ENCODE measurements at places on chromosomes 16 and 17.

DNA sequence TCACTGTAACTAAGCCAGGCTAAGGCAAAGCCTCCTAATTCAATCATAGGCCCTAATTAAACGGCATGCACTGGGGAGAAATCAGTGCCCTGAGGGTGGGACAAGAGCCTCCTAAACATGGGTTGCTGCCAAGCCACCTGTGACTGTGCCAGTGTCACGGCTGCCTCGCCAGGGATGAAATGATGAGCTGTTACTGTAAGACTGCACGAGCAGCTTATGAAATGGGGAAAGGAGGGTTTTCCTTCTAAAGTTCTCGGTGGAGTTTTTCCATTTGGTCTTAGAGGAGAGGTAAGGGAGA lies 12.7 kb downstream of the TMEM11 start:
- no peak for DNase-seq

DNA sequence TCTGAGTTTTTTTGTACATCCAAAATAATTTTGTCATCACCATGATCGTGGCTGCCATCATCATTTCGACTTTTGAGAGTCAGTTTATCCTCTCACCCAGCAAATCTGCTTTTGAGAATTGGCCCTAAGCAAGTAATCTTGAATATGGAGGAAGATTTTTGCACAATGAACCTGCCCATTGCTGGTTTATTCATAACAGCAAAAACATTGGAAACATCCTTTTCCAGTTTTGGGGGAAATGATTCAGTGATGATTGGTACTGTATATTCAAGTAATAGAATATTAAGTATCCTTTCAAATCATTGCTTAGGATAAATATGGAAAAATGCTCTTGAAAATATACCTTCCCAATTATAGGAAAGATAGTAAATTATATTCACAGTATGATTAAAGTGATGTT lies 53.1 kb downstream of the PRKCA start:
- no peak for DNase-seq

DNA sequence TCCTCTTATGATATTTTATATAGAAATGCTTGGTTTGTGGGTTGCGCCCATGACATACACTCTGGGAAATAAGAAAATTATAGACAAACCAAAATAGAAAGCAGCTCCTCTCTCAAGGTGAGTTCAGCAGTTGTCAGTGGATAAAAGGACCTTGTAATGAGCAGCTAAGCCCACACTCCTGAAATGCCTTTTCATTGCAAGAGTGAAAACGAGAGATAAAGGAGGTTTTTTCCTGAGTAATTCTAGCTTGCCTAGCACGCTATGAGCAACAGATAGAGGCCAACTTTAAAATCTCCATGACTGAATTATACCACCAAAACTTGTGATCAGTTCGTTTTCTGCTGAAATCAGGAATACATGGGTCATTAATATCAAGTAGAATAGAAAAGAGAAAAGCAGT lies 261.8 kb upstream of the CACNG5 start:
- no peak for DNase-seq

- no peak for DNase-seq
Observed at GRCh38 chr16:89001117-89002027, 24.4 kb upstream of the CBFA2T3 start.

DNA sequence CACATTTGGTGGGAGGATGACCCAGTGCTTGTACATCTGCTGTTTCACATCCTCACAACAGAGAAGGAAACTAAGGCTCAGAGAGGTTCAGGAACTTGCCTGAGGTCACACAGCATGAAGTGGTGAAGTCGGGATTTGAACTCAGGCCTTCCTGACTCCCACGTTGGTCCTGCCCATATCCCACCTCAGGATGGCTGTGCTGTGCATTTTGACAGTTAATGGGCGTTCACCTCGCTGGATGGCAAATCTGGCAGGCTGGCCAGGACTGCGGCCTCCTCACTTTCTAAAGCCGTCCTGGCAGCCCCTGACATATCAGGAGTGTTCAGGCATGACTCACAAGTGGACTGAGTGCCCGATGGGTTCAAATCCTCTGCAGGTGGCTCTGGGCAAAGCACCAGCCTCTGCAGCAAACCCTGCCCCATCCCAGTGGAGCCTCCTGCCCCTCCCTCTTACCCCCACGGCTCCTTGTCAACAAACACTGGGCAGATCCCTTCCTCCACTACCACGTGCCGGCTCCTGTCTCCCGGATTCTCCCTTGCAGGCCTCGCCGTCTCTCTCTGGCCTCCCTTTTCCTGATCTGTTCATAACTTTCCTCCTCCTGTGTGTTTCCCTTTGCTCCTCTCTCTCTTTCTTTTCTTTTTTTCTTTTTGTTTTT lies 29.2 kb downstream of the SOCS3 start:
- no peak for DNase-seq

GRCh38 chr16:85412911-85413520 lies 200.1 kb upstream of the GSE1 start:
- DNase-seq, result no peak

DNA sequence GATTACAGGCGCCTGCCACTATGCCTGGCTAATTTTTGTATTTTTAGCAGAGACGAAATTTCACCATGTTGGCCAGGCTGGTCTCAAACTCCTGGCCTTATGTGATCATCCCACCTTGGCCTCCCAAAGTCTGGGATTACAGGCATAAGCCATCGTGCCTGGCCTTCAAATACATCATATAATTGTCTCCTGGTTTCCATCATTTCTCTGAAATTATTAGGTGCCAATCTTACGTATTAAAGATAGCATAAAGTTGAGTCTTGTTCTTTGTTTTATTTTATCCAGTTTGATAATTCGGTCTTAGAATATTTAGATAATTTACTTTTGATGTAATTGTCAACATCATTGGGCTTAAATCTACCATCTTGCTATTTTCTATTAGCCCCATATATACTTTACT lies 32.8 kb upstream of the TMEM92 start:
- no peak for DNase-seq

DNA sequence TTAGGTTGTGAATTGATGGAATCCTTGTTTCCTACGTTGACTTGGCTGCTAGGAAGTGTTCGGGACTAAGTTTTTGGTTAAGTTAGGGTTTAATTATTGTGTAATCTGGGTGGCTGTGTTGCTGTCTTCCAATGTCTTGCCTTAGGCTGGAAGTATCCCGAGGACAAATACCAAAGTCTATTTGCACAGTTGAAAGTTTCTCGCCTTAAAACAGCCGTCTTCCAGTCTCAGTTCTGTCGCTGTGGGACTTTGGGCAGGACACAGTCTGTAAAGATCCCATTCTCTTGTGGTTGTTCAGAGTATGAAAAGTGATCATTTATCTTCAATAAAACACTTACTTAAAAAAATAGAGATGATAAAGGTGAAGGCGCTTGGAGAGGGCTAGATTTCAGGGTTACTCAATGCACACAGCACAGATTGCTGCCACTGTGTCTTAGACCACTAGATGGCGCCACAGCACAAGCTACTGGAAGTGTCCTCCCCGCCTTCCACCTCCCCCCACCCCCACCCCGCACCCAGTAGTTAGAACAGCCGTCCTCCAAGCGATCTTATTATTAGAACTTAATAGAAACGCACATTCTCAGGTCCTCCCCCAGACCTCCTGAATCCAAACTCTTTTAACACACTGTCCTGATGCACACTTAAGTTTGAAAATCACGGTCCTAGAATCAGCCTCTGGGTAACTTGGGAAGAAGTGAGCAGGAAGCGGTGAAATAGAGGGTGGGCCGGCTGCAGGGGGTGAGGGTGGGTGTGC lies 45.8 kb downstream of the AKAP1 start:
- DNase-seq, result peak; percentile 78

- no peak for DNase-seq
Observed at GRCh38 chr17:57577751-57578607, 167.1 kb downstream of the CCDC182 start.
